ENCODE measurements at places on chromosomes 6 and 20. TPM values are rescaled to one million over a fixed set of nuclear protein-coding genes. Genes with fewer than 3 reads are reported as not detected.
A peak's percentile ranks its signal among the peaks of the same experiment; 100 is the strongest.

The HLA-DRB1 gene
- 39.8 TPM for total RNA-seq

GRCh38 chr6:108453601-108454185 lies 107.0 kb upstream of the FOXO3 start:
- peaks cover 4% of the 10 kb centered on the region for H3K36me3 ChIP-seq
- DNase-seq: no peak
- H3K27ac ChIP-seq: no peak overlapping the region
- H3K27me3 ChIP-seq: no peaks in the 10 kb centered on the region
- peaks cover 3% of the 10 kb centered on the region for H3K4me1 ChIP-seq

DNA sequence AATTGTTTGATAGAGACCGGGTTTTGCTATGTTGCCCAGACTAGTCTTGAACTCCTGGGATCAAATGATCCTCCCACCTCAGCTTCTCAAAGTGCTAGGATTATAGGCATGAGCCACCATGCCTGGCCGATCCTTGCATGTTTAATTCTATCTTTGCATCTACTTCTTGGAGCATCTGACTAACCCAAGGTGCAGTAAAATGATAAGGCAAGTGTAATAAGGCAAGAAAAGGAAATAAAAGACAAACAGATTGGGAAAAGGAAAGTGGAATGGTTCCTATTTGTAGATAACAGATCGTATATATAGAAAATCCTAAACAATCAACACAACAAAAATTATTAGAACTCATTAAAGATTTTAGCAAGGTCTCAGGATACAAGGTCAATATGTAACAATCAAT lies 36.8 kb upstream of the SNX9 start:
- H3K4me3 ChIP-seq: no peak overlapping the region
- no peak for DNase-seq
- no peak overlapping the region for H3K27ac ChIP-seq
- H3K36me3 ChIP-seq: no peaks in the 10 kb centered on the region

- H3K4me3 ChIP-seq: no peak overlapping the region
- DNase-seq: no peak
- H3K4me1 ChIP-seq: peaks cover 41% of the 10 kb centered on the region
- H3K27me3 ChIP-seq: no peaks in the 10 kb centered on the region
These were observed 72.2 kb downstream of the ATXN1 start for GRCh38 chr6:16688984-16689636.

DNA sequence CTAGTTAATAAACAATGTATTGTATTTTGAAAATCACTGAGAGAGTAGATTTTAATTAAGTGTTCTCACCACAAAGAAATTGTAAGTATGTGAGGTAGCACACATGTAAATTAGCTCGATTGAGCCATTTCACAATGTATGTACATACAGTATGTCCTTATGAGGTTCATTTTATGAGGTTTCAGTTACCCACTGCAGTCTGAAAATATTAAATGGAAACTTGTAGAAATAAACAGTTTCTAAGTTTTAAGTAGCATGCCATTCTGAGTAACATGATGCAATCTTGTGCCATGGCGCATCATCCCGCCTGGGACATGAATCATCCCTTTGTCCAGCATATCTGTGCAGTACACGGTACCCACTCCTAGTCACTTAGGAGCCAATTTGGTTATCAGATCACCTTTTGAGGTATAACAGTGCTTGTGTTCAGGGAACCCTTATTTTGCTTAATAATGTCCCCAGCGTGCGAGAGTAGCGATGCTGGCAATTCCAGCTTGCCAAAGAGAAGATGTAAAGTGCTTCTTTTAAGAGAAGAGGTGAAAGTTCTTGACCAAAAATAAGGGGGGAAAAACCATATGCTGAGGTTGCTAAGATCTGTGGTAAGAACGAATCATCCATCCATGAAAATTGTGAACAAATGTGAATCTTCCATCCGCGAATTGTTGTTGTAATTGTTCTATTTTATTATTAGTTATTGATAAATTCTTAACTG lies 64.7 kb downstream of the KCNS1 start:
- H3K36me3 ChIP-seq: peaks cover 3% of the 10 kb centered on the region
- H3K4me1 ChIP-seq: peaks cover 46% of the 10 kb centered on the region
- no peaks in the 10 kb centered on the region for H3K27me3 ChIP-seq
- H3K27ac ChIP-seq: peak overlapping the region; percentile 90
- no peak overlapping the region for H3K4me3 ChIP-seq

GRCh38 chr6:47844881-47845280 lies 63.0 kb downstream of the OPN5 start:
- H3K4me3 ChIP-seq: no peak overlapping the region
- no peaks in the 10 kb centered on the region for H3K27me3 ChIP-seq
- H3K27ac ChIP-seq: no peak overlapping the region
- H3K4me1 ChIP-seq: no peaks in the 10 kb centered on the region

DNA sequence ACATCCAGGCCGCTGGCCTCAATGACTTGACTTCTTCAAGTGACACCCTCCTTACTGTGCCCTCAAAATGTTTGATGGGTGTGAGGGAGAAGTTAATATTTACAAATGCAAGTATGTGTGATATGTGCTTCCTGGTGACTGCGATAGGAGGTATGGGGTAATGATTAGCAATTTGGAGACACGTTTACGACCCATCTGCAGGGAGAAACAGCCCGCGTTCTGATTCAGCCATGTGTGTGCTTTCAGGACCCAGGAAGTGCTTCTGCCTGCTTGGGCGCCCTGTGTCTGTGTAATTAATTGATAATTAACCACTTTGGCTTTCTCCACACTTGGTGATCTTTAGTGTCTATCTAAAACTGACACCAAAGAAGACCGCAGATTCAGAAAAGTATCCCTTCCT lies 25.0 kb downstream of the SIRPA start:
- no peaks in the 10 kb centered on the region for H3K36me3 ChIP-seq
- H3K27ac ChIP-seq: no peak overlapping the region
- H3K4me3 ChIP-seq: no peak overlapping the region
- H3K27me3 ChIP-seq: peaks cover 15% of the 10 kb centered on the region

- peaks cover 5% of the 10 kb centered on the region for H3K36me3 ChIP-seq
- peak overlapping the region; percentile 88 for H3K27ac ChIP-seq
- H3K4me3 ChIP-seq: peak overlapping the region; percentile 66
- H3K4me1 ChIP-seq: peaks cover 82% of the 10 kb centered on the region
These were observed 15.4 kb downstream of the FYN start for GRCh38 chr6:111857674-111858337.

DNA sequence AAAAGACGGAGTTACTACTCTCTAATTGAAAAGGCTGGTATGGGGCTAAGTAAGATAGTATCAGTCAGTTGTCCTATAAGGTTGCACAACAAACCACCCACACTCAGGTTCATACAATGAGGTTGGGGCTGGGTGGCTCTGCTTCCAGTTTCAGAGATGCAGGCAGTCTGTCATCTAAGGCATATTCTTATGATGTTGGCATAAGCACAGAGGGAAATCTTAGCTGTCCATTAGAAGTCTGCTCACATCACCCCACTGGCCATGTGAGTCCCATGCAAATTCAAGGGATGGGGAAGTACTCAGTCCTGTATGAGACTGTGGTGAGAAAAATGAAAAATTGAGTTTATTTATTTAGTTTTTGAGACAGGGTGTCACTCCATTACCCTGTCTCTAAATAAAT lies 118.6 kb downstream of the LAMP5 start:
- DNase-seq: no peak
- no peak overlapping the region for H3K4me3 ChIP-seq
- peaks cover 3% of the 10 kb centered on the region for H3K4me1 ChIP-seq
- peaks cover 12% of the 10 kb centered on the region for H3K27me3 ChIP-seq

DNA sequence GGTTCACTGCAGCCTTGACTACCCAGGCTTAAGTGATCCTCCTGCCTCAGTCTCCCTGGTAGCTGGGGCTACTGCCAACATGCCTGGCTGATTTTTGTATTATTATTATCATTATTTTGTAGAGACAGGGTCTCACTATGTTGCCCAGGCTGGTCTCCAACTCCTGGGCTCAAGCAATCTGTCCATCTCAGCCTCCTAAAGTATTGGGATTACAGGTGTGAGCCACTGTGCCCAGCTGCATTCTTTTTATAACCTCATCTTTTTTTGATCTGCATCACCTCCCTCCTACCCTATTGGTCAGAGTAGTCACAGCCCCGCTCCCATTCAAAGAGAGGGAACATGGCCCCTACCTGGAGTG lies 23.6 kb upstream of the IER3 start:
- DNase-seq: no peak
- H3K27ac ChIP-seq: peak overlapping the region; percentile 75
- peaks cover 57% of the 10 kb centered on the region for H3K4me1 ChIP-seq

GRCh38 chr6:124962639-124963415 lies 590 bp downstream of the RNF217 start:
- H3K27ac ChIP-seq: peak overlapping the region; percentile 63
- peaks cover 20% of the 10 kb centered on the region for H3K4me1 ChIP-seq
- peaks cover 55% of the 10 kb centered on the region for H3K27me3 ChIP-seq
- peaks cover 10% of the 10 kb centered on the region for H3K36me3 ChIP-seq

The TXLNB gene
- total RNA-seq: 0.52 TPM

The C6orf132 gene
- not detected for total RNA-seq

The SIRPG gene
- 47.5 TPM for total RNA-seq

- H3K27ac ChIP-seq: peak overlapping the region; percentile 14
- H3K4me3 ChIP-seq: no peak overlapping the region
- DNase-seq: no peak
- H3K27me3 ChIP-seq: no peaks in the 10 kb centered on the region
- H3K4me1 ChIP-seq: peaks cover 10% of the 10 kb centered on the region
- H3K36me3 ChIP-seq: no peaks in the 10 kb centered on the region
These were observed 9.0 kb downstream of the UQCC2 start for GRCh38 chr6:33702345-33702977.

DNA sequence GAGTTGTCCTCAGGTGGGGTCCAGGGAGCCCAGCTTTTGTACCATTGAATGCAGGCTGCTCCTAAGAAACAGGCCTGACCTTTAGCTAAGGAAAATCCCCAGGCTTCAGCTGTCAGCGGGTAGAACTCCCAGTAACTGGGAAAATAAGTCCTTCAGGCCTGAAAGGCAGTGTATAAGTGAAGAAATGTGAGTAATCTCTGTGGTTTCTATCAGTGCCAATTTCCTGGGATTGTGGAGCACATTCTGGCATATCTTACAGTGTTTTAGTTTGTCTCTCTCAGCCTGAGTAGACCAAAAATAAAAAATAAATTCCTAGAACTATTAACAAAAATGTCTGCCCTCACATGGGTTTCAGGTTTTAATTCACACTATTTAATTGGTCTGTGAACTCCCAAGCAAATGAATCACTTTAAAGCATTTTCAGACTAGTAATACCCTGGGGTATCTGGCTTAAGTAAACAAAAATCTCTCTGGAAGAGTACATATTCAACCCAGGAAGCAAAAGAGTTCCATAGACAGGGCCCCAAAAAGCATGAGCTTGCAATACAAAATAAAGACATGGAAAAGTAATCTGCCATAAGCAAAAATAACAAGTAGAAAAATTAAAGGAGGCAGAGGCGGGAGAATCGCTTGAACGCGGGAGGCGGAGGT lies 566.2 kb upstream of the NOX3 start:
- no peak for DNase-seq
- H3K27me3 ChIP-seq: no peaks in the 10 kb centered on the region
- H3K27ac ChIP-seq: no peak overlapping the region

The NOTCH4 gene
- 0.60 TPM for total RNA-seq

- H3K4me1 ChIP-seq: no peaks in the 10 kb centered on the region
- H3K36me3 ChIP-seq: no peaks in the 10 kb centered on the region
- H3K27ac ChIP-seq: no peak overlapping the region
- peaks cover 23% of the 10 kb centered on the region for H3K27me3 ChIP-seq
- H3K4me3 ChIP-seq: no peak overlapping the region
These were observed 14.7 kb upstream of the SSTR4 start for GRCh38 chr20:23020230-23021018.

The KIF3B gene
- 14.4 TPM for total RNA-seq

- DNase-seq: no peak
- peaks cover 31% of the 10 kb centered on the region for H3K27me3 ChIP-seq
These were observed 107.6 kb upstream of the RNF24 start for GRCh38 chr20:4122926-4123325.

DNA sequence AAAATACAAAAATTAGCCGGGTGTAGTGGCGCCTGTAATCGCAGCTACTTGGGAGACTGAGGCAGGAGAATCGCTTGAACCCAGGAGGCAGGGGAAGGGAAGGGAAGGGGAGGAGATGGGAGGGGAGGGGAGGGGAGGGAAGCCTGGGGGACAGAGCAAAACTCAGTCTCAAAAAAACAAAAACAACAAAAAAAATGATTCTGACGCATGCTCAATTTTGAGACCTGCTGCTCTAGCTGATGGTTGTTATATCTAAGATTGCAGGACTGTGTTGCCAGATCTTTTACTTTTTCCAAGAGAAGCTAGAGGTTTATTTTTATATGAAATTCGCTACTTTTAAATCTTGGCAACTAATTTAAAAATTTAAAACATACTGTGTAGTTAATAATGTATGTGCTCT lies 2.4 kb upstream of the WFDC2 start:
- H3K27ac ChIP-seq: no peak overlapping the region
- H3K4me3 ChIP-seq: no peak overlapping the region
- peaks cover 22% of the 10 kb centered on the region for H3K27me3 ChIP-seq
- peaks cover 4% of the 10 kb centered on the region for H3K36me3 ChIP-seq

- peaks cover 47% of the 10 kb centered on the region for H3K4me1 ChIP-seq
- no peak for DNase-seq
- peaks cover 4% of the 10 kb centered on the region for H3K36me3 ChIP-seq
- peak overlapping the region; percentile 98 for H3K27ac ChIP-seq
- H3K4me3 ChIP-seq: peak overlapping the region; percentile 98
These were observed 1.9 kb downstream of the EIF2S2 start for GRCh38 chr20:34110025-34110744.

The NR2E1 gene
- total RNA-seq: not detected

- H3K4me1 ChIP-seq: peaks cover 23% of the 10 kb centered on the region
- peak overlapping the region; percentile 99 for H3K4me3 ChIP-seq
- peaks cover 3% of the 10 kb centered on the region for H3K36me3 ChIP-seq
- peak; percentile 17 for DNase-seq
These were observed 434 bp downstream of the ZKSCAN4 start for GRCh38 chr6:28251661-28252008.

The SPACA1 gene
- not detected for total RNA-seq

DNA sequence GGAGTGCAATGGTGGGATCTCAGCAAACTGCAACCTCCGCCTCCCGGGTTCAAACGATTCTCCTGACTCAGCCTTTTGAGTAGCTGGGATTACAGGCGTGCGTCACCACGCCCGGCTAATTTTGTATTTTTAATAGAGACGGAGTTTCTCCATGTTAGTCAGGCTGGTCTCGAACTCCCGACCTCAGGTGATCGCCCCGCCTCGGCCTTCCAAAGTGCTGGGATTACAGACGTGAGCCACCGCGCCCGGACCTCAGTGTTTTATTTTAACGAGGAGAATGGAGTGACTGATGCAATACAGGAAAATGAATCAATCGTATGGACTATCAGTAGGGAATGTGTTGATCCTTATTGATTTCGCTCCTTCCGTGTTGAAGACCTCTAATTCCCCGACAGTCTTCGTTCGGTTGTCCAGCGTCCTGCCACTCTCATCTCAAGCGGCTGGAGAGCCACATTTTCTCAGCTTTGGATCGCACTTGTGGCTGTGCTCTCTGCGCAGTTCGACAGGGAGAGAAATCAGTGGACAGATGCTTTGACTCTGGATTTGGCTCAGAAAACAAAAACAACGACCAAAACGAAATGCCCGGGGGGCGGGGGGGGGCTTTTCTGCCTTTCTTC lies 166.2 kb downstream of the TRIM27 start:
- no peaks in the 10 kb centered on the region for H3K36me3 ChIP-seq
- DNase-seq: no peak
- H3K4me3 ChIP-seq: no peak overlapping the region

- H3K27ac ChIP-seq: no peak overlapping the region
- DNase-seq: no peak
- peaks cover 10% of the 10 kb centered on the region for H3K4me1 ChIP-seq
- H3K27me3 ChIP-seq: no peaks in the 10 kb centered on the region
These were observed 79.7 kb downstream of the FGD2 start for GRCh38 chr6:37085198-37085597.

The C6orf141 gene
- total RNA-seq: not detected

The ULBP3 gene
- 1.6 TPM for total RNA-seq
